ENCODE measurements at places on chromosomes 7 and 10.

GRCh38 chr7:117284692-117285091, 38.2 kb downstream of the WNT2 start:
- DNase-seq: no peak

DNA sequence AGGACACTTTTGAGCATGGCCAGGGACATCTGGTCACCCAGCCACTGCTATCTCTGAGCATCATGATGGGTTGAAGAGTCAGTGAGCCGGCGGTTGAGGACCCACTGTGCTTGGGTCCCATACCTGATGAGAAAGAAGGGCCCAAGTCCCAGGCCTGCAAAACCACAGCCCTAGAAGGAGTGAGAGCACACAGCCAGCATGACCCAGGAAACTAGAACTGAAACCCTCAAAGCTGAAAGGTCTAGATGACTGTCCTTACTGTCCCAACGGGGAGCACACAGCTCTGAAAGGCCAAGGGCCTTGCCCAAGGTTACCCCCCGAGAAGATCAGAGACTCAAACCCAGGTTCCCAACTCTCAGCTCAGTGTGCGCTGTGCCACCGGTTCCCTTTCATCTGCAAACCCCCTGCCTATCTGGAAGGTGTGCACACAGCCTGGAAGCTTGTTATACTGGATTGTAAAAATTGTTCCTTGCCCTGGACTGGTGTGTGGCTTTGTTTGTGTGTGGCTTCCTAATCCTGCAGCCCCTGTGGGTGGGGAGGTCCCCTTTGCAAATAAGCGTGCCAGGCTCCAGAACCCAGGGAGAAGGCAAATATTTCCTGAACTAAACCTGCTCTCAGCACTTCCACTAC, 22.6 kb upstream of the PSAP start:
- no peak for DNase-seq

- DNase-seq: peak; percentile 43
Observed at GRCh38 chr10:78203915-78204818, 170.5 kb downstream of the RPS24 start.

DNA sequence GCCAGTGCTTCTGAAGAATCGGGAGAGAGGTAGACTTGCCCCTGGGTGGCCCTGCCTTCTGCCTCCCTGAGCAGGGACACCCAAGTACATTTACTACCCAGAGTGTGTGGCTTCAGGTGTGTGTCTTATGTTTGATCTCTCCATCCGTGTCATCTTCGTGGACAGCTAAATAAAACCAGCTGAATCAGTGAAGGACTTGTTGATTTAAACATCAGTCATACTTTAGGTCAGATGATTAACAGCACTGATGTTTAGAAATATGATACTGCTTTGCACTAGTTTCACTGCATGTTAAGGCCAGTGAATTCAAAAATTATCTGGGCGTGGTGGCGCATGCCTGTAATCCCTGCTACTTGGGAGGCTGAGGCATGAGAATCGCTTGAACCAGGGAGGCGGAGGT, 4.0 kb downstream of the MTG1 start:
- DNase-seq: no peak

GRCh38 chr7:44183386-44183785, 5.9 kb downstream of the GCK start:
- DNase-seq: no peak

DNA sequence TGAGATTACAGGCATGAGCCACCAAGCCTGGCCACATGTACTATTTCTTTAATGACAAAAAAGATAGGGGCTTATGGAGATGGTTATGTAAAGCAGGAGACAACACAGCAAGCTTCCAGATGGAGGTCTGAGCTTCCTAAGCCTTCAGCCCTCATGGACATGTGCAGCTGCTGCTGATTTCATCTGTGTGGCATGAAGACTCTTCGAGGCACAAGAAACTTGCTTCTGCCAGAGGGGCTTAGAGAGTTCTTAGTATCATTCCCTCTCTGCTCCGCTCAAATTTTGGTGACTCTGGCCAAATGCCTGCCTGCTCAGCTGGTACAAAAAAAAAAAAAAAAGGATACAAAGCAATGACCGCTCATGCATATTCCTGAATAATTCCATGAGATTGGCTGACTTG, 552.5 kb downstream of the TYW1 start:
- no peak for DNase-seq

DNA sequence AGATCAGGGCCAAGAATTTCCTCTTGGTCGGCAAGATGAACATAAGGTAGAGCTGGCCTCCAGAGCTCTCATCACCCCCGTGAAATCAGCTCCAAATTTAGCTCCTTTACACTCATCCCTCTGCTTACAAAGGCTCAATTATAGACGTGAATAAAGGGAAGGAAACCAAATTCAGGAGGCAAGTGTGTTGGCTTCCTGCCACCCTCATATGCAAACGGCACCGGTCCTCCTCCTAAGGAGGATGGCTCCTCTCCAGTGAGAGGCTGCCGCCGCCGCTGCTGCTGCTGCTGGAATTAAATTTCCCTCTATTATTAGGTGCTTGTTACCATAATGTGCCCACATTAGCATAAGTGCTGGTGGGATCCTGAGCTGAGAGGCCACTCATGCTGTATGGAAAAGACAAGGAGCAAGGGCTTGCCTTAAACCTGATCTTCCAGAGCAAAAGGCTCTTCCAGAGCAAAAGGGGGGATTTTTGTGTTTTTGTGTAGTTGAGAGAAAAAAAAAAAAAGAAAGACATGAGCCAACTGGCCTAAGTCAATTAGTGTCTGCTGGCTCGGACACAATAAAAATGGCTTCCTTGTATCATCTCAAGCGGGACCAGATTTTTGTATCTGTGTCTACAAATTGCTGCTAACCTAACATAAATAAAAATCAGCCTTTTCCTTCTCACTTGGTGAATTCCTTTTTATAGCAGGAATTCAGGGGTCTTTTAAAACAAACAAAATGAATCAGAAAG, 68.4 kb downstream of the CDHR3 start:
- no peak for DNase-seq

GRCh38 chr7:150686030-150686631, 625 bp downstream of the GIMAP2 start:
- no peak for DNase-seq

DNA sequence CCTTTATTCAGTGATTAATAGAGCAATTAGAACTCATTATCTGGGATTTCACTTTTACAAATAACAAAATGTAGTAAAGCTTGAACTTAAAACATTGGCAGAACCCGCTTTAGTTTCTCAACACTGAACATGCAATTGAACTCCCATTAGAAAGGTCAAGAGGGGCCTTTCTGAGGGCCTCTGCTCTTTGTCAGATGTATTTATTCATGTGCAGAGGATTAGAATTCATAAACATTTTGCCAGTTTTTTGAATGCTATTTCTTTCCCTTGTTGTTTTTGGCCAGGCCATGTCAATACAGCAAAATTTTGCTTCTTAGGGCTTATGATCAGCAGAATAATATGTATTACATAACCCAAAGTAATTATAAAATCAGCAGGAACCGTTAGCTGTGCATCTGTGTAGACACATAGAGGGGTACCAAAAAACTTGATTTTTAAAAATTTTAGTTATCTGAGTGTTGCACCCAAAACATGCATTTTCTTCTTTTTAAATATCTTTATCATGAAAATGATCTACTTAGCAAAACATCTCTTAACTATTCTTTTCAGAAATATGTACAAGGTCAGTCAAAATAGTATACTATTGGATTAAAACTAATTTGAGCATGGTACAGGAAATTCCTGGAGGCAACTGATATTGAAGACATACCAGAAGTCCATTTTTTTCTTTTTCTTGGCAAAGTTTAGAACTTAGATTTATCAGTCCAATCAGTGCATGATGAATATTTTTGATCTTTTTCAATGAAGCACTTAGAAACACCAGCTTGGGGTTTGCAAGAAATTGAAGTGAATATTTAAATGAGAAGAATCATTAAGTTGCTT, 177.5 kb downstream of the TWIST1 start:
- no peak for DNase-seq

DNA sequence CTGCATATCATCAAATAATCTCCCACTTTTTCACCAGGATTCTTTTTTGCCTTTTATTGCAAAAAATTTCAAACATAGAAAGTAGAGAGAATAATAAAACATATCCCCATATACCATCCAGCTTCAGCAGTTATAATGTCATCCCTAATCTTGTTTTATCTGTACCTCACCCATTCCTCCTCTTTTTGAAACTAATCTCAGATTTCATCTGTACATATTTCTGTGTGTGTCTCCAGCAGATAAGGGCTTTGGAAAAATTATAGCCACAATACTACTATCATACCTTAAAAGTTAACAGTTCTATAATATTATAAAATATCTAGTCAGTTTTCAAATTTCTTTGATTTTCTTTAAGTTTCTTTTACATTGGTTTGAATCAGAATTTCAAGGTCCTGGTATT, 7.6 kb upstream of the ENTPD1 start:
- DNase-seq: no peak

GRCh38 chr10:11451640-11452260, 159.7 kb downstream of the USP6NL start:
- DNase-seq: no peak

- no peak for DNase-seq
Observed at GRCh38 chr10:112842832-112843360, 107.2 kb upstream of the TCF7L2 start.

DNA sequence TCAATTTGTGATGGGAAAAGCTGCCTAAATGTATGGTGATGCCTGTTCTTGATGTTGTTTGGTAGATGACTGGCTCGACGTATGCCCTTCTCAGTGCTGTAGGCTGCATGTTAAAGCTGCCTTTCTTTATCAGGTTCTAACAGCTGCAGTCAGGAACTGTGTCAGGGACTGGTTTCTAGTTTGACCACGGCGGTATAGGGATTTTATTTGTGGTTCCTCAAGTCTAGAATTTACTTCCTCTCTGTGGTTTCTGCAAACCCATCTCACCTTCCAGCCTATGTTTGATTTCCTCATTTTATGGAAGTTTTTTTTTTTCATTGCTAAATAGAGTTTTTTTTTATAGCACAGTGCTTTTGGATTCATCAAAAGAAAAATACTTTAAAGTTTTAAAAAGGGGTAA, 26.5 kb downstream of the LMTK2 start:
- DNase-seq: no peak

DNA sequence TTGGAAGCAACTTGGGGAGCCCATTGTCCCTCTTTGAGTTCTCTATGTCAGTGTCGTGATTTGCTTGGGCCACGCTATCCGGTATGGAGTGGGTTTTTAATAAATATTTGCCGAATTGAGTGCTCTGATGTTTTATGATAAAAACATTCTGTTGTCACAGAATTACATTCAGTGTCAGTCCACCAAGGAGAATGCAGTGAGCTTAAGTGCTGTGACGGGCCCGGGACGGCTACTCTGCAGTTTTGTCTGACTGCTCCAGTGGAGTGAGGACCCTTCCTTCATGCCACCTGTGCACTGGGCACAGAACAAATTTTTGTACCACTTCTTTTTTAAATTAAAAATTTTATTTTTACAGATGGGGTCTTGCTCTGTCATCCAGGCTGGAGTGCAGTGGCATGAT, 76.0 kb downstream of the CARD11 start:
- no peak for DNase-seq

DNA sequence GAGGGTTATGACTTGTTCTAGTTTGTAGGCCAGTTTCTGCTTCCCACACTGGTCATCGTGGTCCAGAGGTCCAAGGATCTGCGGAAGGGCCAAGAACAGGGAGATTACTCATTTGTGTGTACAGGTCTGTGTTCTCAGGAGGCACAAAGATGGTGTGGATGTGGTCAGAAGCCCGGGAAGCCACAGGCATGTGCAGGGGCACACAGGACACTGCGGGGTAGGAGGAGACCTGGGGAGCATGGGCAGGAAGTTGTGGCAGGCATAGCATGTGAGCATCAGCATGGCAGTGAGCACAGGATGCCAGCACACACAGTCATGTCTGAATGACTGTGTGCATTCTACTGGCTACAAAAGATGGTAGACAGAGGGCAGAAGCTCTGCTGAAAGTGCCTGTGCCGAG, 445.8 kb downstream of the PLXNA4 start:
- no peak for DNase-seq

- no peak for DNase-seq
Observed at GRCh38 chr10:34134602-34135001, 680.5 kb downstream of the PARD3 start.

GRCh38 chr10:100998183-100998990, 1.2 kb upstream of the LZTS2 start:
- DNase-seq: peak; percentile 84

DNA sequence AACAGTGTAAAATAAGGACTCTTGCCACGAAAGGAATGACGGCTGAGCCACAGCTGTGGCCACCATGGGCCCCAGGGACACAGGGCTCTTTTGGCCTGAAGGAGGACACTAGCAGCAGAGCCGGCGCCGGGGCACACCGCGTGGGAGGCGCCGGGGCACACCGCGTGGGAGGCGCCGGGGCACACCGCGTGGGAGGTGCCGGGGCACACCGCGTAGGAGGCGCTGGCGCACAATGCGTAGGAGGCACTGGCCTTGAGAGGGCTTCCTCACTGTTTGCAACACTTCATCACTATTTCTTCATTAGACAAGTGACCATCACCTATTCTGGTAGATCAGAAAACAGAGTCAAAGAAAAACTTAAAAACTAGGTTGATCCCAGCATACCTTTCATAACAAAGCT, 23.4 kb downstream of the ESYT2 start:
- no peak for DNase-seq

DNA sequence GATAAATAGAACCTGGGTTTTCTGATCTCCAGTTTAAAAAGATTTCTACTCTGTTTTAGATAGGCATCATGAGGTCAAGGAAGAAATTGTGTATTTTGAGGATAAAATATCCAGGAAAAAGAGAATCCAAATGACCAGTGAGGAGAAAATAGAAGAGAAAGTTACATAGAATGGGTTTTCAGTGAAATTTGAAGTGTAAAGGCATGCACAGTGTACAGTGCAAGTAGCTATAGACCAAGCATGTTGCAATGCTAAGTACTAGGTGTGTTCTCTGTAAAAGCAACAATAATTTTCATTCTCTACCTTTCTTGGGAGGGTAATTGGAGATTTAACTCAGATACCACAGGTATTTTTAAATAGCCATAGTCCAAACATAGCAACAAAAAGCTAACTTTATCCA, 22.6 kb downstream of the CDK1 start:
- DNase-seq: no peak

Measured in body of pancreas (tissue), 4 donors.